Large intestine (tissue), 12 donors: ENCODE measurements at places on chromosomes 2 and 18. TPM values are rescaled to one million over a fixed set of nuclear protein-coding genes. Genes with fewer than 3 reads are reported as not detected.

GRCh38 chr2:37669446-37669845 is 2.0 kb downstream of the CDC42EP3 start:
- H3K4me1 ChIP-seq = peaks cover 3% of the 10 kb centered on the region
- H3K36me3 ChIP-seq = no peaks in the 10 kb centered on the region
- peaks cover 22% of the 10 kb centered on the region for H3K27me3 ChIP-seq
- peak overlapping the region; percentile 56 for H3K4me3 ChIP-seq
- no peak overlapping the region for H3K27ac ChIP-seq

The CNPPD1 gene
- polyA plus RNA-seq = 56.2 TPM

DNA sequence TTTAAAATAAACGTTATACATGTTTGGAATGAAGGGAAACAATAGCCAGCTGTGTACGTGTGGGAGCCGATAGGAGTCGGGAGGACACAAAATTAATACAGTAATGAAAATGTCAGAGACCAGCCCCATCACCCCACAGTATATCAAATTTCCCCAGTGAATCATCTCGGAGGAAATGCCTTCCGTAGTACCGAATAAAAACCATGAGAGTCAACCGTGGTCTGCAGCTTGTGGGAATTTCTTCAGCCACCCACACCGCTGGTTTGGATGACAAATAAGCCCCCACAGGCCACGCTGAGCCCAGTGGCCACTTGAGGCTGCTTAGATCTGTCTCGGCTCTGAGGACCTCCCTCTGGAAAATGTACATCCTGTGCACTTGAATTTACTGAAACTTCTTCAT is 133.7 kb downstream of the COL6A3 start:
- peaks cover 2% of the 10 kb centered on the region for H3K27me3 ChIP-seq
- H3K4me1 ChIP-seq = no peaks in the 10 kb centered on the region
- no peaks in the 10 kb centered on the region for H3K36me3 ChIP-seq
- H3K4me3 ChIP-seq = no peak overlapping the region
- H3K27ac ChIP-seq = no peak overlapping the region

The SATB2 gene
- polyA plus RNA-seq = 5.0 TPM

The TMEM247 gene
- not detected for polyA plus RNA-seq

DNA sequence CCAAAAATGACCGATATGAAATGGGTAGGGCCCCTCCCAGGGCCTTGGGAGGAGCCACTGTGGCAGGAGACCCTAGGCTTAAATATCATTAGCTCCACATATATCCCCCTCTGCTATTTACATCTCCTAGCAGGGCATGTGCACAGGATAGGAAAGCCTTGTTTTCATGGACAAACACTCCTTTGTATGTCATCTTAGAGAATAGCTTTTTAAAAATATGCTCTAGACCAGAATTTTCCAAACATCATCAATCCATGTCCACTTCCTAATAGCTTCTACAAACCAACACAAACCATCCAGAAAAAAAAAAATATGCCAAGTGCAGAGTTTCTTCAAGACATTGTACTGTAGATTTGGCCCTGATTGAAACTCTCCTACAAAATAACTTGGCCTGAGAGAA is 10.8 kb downstream of the DAPL1 start:
- no peaks in the 10 kb centered on the region for H3K4me1 ChIP-seq
- H3K27me3 ChIP-seq = no peaks in the 10 kb centered on the region
- no peak overlapping the region for H3K27ac ChIP-seq

The RNASEH1 gene
- 15.2 TPM for polyA plus RNA-seq

The FBXO48 gene
- 2.5 TPM for polyA plus RNA-seq

The CABLES1 gene
- polyA plus RNA-seq = 11.1 TPM

The EVA1A gene
- 10.0 TPM for polyA plus RNA-seq

GRCh38 chr2:51013933-51014526 is 17.9 kb downstream of the NRXN1 start:
- no peaks in the 10 kb centered on the region for H3K36me3 ChIP-seq
- no peaks in the 10 kb centered on the region for H3K4me1 ChIP-seq
- H3K27me3 ChIP-seq = no peaks in the 10 kb centered on the region
- no peak for DNase-seq
- H3K27ac ChIP-seq = no peak overlapping the region
